Stimulated activated CD8-positive, alpha-beta memory T cell treated with anti-CD3 and anti-CD28 coated beads, Interleukin-4, amount 100 ng/mL, for 1 hour (primary cell): ENCODE measurements at places on chromosomes 12 and 14.

- DNase-seq, result no peak
Observed at GRCh38 chr12:131494216-131494615, 216.7 kb upstream of the SFSWAP start.

DNA sequence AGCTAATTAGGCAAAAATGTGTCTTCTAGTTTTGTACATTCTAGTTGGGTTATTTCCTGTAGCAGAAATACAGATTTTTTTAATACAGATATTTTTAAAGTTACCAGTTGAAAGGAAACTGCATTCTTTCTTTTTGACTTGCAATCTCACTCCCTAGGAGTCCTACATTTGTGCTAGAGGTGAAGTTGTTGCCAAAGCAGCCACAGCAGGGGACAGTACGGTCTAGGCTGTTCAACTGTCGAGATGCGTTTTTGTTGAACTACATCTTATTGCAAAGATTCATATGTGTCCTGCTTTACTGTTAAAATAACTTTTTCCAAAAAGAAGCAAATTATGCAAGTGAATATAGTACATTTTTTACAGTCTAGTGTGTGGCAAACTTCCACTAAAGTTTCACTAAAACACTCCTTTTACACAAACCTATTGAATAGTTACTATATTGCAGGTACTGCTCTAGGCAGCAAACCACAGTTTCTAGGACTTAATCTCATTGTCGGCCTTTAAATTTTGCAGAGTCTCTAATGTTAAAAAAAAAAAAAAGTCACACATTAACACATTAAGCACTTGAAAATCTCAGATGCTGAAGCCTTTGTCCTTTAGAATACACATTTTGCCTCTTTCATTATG is 30.2 kb upstream of the SRGAP1 start:
- no peak for DNase-seq

DNA sequence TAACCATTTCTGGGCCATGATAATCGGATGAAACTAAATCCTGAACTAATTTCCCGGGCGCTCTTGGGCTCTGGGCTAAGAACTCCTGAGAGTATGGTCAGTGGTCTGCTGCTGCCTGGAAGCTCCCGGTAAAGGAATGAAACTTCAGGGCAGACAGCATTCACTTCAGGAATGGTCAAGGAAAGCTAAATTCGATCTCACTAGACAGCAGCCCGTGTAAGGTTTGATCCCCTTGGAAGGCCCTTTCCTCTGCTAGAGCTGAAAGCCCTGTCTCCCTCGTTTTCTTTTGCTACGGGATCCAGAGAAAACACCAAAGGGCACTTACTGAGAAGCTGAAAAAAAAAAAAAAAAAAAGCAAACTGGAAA is 680 bp downstream of the ASB8 start:
- DNase-seq, result no peak

GRCh38 chr14:35934499-35934898 is 108.4 kb downstream of the BRMS1L start:
- no peak for DNase-seq
